Fibroblast of upper back skin (primary cell): ENCODE measurements at places on chromosomes 5 and 9.
A peak's percentile ranks its signal among the peaks of the same experiment; 100 is the strongest.

GRCh38 chr5:16784843-16785791 is 151.0 kb downstream of the MYO10 start:
- peak; percentile 19 for DNase-seq

DNA sequence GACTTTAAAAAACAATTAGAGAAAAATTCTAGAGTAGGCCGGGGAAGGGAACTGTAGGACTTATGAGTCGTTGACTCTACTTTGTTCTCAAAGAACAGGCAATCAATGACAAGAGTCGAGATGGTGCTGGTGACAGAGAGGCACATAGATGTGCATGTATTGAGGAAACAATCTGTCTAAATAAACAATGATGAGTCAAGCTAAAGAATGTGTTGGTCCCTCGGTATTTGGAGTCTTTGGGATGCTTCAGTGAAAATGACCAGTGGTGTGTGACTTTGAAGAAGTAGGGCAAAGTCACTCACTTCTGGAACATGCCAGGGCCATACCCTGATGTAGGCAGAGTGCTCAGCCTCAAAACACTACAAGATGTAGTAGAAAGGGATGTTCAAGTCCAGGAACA is 288.1 kb upstream of the PANK3 start:
- DNase-seq: no peak

- peak; percentile 4 for DNase-seq
Measured at GRCh38 chr5:151270599-151270998, 17.6 kb downstream of the GM2A start.

DNA sequence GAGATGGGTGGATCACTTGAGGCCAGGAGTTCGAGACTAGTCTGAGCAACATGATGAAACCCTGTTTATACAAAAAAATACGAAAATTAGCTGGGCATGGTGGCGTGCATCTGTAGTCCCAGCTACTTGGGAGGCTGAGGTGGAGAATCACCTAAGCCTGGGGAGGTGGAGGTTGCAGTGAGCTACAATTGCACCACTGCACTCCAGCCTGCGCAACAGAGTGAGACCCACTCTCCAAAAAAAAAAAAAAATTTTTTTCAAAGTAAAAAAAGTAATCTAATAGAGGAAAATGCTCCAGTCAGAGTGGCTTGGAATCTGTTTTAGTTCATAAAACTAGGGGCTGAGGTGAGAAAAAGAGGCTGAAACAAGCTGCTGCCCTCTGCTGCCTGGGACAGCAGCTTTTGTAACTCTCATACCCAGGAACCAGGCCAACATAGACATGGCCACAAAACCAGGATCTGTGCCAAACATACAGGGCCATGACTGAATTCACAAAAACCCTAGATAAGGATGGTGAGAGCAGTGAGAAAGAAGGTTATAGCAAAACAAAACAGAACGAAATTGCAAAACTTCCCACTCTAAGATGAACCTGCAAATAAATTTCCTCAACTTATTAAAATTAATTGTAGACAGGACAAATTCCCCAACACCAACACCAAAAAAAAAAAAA is 13.1 kb upstream of the DCAF12 start:
- peak; percentile 83 for DNase-seq

DNA sequence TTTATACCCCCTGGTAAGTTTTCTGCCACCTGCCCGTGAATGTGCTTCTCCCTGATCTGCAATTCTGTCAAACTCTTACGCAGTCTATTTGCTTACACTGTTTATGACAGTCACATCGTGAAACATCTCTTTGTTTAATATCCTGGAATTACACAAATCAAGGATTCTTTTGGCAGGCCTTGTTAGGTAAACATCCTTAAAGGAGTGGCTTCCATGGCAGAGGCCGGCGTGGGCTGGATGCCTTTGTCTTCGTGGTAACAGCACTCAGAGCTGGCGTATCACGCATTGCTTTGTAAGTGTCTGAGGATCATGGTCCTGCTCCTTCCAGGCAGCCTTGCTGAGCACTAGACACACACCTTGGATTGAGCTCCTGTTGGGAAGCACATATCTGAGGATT is 145.7 kb downstream of the IRX1 start:
- DNase-seq: no peak
